Activated T-cell treated with anti-CD3 and anti-CD28 coated beads, Interleukin-2, amount 50 U/mL, for 4 hours (primary cell): ENCODE measurements at places on chromosomes 11 and 22.

DNA sequence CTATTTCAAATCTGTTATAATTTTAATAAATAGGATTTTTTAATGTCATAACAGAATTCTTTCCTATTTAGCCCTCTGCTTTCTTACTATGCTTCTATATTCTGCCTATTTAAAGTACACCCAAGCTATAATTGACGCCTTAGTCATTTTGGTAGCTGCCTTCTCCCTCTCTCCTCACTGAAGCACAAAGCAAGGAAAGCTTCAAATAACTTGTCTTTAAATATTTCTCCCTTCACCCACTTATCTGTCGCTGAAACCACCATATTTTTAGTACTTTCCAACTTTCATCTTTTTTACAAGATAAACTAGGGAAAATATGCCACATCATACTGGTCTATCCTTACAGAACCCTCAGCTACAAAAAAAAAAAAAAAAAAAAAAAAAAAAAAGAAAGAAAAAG is 127.9 kb downstream of the ENTHD1 start:
- no peak for DNase-seq

DNA sequence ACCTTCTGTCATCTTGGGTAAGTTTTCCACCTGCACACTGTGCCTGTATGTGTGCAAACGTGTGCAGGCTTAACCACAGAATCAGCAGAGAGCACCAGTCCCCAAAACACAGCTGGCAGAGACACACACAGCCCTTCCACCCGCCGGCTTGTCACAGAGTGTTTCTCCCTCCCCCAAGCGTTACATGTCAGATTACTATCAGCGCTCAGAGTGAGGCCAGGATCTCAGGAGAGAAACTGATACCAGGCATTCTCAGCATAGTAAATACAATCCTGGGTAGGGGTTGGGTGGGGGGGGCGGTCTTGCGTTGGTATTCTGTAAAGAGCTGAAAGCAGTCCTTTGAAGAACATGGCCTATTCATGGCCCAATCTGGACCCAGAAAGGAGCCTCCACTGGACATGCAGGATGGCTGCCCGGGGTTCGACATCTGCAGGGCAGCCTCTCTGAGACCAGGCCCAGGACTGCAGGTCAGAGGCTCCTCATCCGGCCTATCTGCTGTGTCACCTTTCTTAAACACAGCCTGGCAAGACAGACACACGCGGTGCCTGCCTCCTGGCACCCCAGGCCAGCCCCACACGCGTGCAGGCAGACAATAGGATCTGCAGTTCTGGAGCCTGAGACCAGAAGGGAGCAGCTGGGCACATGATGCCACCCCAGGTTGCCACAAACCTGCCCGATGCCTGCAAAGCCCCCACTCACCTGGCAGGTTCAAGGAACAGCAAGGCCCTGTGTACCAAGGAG is 1.7 kb downstream of the OSBPL5 start:
- DNase-seq: no peak

DNA sequence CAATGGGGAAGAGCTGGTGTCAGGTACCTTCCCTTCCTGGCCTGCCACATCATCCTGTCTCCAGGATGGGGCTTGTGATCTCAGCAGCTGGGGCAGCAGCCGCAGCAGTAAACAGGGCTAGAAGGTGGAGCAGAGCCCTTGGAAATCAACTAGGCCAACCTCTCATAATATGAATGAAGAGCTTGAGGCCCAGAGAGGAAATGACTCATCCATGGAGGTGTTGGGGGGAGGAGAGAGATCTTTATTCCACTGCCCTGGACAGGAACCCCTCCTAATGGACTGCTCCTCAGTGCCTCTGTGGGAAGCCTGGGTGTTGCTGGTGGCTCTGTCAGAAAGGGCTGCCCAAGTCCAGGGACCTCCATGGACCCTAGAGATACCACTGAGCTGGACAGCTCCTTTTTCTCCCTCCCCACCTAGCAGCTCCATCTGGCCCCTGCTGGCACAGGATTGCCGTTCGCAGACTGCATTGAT is 111.8 kb downstream of the OSBP2 start:
- DNase-seq: no peak

- DNase-seq: no peak
These were observed 380 bp downstream of the C11orf96 start for GRCh38 chr11:43942662-43943371.

GRCh38 chr22:39453765-39454378 is 2.9 kb upstream of the MGAT3 start:
- DNase-seq: no peak

DNA sequence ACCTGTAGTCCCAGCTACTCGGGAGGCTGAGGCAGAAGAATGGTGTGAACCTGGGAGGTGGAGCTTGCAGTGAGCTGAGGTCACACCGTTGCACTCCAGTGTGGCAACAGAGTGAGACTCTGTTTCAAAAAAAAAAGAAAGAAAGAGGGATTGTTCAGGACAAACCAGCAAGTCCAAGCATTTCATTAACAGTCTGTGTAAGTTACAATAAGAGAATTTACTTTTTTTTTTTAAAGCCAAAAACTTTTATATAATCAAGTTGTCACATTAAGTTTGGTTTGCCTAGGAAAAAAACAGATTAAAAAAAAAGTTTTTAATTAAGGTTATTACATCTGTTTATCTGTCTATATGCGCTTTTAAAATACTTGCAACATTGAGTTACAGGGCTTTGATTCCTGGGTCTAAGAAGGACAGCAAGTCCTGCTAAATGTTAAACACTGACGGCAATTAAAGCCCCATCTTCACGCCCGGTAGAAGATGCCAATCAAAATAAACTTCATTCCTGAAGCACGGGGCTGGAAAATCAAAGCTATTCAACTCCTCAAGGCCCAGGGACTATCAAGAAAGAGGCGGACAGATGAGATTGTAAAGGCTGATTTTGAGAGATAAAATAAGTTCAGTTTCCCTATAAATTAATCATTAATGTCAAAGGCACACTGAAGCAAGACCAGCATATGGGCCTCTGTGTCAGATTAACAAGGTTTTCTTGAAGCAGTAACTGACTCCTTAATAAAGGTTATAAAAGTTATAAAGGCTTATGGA is 10.7 kb downstream of the TMEM138 start:
- DNase-seq: no peak

GRCh38 chr11:17369094-17369493 is 17.5 kb downstream of the NCR3LG1 start:
- no peak for DNase-seq

- DNase-seq: no peak
These were observed 6.3 kb downstream of the TYR start for GRCh38 chr11:89184021-89184420.

- no peak for DNase-seq
These were observed 1039.2 kb downstream of the TBC1D22A start for GRCh38 chr22:47801541-47802245.

GRCh38 chr22:18083406-18083805 is 5.6 kb downstream of the PEX26 start:
- DNase-seq: no peak

GRCh38 chr22:38346506-38346905 is 29.3 kb upstream of the CSNK1E start:
- no peak for DNase-seq

- DNase-seq: no peak
These were observed 30.7 kb downstream of the SCUBE2 start for GRCh38 chr11:9060700-9061111.

DNA sequence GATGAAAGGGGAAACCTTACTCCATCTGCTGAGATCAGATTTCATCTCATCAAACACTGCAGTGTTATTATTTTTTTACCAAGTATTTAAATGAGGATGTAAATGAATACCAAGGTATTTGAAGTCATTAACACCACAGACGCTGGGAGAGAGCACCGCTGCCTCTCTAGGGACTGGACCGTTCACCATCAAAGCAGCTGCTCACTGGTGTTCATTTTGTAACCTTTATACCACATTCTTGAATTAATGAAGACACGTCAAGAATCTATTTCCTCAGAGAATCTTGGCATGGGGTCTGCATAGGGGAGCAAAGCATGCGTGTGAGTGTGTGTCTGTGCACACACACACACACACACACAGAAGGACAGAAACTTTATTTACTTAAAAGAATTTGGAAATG is 15.6 kb downstream of the SIAE start:
- no peak for DNase-seq

DNA sequence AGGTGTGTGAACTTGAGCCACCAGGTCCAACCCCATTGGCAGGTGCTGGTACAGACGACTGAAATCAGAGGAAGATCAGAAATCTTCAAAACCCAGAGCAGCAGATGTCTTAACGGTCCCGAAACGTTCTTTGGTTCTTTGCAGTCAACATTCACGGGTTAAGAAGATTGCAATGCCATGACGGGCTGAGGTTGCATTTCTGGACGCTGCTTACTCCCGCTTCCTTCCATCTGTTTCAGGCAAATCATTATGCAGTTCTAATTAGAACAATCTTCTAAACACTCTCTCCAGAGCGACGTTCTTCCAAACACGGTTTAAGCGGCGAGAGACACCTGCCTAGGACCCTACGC is 492 bp upstream of the LUZP2 start:
- no peak for DNase-seq

DNA sequence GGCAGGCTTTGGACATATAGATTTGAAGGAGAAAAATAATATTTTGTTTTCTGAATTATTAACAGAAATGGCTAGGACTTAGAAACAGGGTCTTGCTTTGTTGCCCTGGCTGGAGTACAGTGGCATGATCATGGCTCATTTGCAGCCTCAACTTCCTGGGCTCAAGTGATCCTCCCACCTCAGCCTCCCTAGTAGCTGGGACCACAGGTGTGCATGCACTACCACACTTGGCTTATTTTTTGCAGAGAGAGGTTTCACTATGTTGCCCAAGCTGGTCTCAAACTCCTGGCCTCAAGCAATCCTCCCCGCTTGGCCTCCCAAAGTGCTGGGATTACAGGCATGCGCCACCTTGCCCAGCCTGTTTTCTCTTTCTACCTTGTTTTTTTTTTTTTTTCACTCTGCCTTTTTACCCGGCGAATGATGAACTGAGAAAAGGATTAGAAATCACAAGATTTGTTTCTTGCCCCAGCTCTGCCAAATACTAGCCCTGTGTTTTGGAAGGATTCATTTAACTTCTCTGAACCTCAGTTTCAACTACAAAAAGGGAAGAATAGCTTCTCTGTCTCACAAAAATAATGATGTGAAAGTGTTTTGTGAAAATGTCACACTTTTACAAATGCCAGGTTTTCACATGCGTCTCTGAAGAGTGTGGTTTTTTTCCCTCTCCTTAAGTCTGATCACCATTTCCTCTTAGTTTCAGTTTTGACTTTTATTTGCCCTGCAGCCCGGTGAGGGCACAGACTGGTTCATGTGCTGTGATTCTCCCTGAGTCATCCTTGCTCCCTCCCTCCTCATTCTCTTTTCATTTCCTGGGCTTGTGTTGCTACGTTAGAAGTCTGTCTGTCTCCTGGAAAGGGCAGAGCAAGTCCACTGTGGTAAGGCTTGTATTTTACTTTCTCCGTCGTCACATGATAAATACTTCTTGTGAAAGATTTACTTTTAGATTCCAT is 67.7 kb downstream of the BCL2L13 start:
- peak; percentile 23 for DNase-seq

- DNase-seq: no peak
These were observed 1.8 kb upstream of the GAL start for GRCh38 chr11:68682531-68682961.

GRCh38 chr22:22558972-22559603 is at the start of gene PRAME:
PRAME (minus strand) TSS chr22:22559265; CDS start chr22:22556832, 2,433 bp downstream.
- DNase-seq: peak; percentile 49

- DNase-seq: no peak
These were observed 143.3 kb upstream of the TBCEL start for GRCh38 chr11:120880498-120881175.

DNA sequence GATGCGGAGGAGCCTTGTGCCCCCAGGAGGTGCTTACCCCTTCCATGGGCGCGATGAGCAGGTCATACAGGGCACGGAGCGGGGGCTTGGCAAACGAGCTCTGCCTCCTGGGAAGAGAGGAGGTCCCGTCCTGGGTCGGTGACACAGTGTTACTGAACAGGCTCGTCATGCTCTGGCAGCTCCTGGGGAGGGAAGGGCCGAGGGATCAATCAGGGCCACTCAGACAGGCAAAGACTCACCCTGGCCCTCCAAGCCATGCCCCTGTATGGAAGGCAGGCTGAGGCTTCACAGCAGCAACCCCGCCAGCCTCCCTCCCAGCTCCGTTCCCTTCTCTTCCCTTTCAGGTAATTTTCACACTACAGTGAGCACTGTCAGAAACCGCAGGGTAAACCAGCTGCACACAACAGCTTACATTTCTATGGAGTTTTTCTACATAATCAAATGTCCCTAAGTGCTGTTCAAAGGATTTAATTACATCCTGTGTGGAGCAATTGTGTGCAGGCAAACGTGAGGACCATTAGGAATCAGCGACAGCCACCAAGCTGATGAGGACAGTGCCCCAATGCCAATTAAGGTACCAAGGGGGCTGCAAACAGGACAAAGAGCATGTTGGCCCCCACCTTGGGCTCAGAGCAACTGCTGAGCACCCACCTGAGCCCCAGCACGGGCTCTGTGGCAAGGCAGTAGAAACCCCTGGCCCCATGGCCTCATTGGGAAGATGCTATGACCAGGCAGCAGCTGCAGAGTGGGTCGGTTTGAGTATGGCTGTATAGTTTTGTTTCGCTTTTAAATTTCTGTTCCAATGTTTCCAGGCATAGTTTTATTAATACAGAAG is 95.4 kb upstream of the PITPNB start:
- DNase-seq: no peak

DNA sequence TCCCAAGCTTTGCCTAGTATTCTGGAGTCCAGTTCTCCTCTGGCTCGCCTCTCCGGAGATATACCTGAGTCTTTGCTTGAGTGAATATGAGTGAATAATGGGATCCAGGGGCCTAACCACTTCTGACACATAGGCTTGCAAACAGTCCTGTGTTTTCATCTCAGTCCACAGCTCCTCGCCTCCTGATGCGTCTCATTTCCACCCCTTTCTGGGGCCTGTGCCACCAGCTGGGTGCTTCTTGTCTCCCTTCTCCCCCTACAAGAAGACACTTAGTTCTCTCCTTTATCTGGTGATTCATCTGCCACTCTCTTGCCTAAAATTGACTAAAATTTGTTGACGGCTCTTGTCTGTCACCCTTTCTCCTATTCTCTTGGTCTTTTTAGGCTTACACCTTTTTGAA is 44.6 kb downstream of the SFI1 start:
- DNase-seq: no peak

DNA sequence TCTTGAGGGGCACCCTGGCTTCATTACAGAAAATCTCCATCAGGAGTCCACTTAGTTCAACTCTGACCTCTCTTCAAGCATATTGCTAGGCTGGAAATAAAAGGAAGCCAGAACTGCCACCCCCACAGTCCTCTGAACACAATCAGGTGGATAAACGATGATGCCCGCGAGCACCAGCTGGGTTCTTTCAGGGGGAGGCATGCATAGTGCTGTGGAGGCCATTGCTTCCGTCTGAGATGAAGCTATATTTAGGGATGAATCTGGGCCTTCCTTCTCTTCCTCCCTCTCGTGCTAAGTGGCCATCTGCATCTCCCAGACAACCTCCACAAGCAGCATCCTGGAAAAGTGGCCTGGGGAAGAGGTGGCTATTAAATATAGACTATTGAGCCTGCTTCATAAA is 3.9 kb upstream of the MICAL2 start:
- DNase-seq: no peak

GRCh38 chr22:38422611-38423511 is 32.1 kb downstream of the KCNJ4 start:
- no peak for DNase-seq
